H1 (cell line): ENCODE measurements at places on chromosomes 7 and 10.

DNA sequence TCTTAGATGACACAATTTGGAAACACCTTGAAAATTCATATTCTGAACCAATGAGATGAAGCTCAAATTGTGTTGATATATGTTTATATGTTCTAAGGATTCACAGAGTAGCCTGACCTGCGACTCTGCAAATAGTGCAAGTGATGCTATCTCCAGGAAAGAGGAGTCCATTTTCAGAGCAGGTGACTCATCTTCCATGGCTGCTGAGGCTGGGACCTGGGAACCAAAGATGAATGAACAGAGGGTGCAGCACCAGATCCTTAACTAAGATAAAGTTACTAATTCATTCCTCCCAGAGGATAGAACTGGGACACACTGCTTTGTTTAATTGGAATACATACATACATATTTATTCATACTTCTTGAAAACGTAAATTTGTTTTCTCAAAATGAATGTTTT lies 240.6 kb upstream of the SEMA3C start:
- DNase-seq = no peak

DNA sequence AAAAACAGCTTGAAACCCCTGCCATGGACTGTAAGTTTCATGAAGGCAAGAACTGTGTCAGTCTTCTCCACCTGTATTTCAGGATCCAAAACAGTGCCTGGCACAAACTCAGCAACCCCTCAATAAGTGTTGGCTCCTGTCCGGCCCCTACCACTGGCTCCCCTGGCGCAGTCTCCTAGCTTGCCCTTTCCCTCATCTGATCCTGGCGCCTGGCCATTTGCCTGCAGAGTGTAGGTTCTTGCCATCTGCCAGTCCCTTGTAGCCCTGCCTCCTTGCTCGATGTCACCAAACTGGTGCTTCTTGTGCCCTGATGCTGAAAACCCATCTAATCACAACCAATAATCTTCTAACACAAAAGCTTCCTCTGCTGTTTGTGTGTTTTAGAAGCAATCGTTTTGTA lies 60.4 kb downstream of the LGI1 start:
- DNase-seq = no peak

DNA sequence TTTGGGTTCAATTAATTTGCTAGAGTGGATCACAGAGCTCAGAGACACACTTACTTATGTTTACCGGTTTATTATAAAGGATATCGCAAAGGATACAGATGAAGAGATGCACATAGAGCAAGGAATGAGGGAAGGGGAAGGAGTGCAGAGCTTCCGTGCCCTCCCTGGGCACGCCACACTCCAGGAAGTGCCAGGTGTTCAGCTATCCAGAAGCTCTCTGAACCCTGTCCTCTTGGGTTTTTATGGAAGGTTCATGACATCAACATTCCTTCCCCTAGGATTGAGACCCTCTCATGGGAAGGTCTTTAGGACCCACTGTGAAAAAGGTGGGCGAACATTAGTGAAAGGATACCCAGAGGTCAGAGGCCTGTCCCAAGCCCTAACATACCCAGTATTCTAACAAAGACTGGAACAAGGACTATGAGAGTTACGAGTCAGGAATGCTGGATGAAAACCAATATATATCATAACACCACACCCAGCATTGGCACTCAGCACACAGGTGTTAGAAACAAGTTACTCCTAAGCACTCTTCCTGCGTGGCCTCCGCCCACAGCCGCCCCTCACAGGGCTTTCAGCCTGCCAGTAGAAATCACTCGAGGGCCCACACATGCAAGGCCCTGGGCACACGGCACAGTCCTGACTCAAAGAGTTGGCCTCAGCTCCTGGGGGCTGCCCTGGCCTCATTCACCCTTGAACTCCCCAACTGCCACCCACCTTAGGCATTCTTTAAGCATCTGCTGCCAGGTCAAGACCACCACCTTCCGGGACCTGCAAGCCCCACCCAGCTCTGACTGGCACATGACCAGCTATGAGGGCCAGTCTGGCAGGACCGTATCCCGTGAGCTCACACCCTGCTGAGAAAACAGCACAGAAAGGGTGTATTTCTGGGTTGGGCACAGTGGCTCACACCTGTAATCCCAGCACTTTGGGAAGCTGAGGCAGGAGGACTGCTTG lies 5.6 kb upstream of the AIFM2 start:
- DNase-seq = no peak

- no peak for DNase-seq
Measured at GRCh38 chr10:34811126-34811967, 3.7 kb downstream of the PARD3 start.

- DNase-seq = no peak
Measured at GRCh38 chr10:49309691-49310411, 10.9 kb downstream of the C10orf71 start.

DNA sequence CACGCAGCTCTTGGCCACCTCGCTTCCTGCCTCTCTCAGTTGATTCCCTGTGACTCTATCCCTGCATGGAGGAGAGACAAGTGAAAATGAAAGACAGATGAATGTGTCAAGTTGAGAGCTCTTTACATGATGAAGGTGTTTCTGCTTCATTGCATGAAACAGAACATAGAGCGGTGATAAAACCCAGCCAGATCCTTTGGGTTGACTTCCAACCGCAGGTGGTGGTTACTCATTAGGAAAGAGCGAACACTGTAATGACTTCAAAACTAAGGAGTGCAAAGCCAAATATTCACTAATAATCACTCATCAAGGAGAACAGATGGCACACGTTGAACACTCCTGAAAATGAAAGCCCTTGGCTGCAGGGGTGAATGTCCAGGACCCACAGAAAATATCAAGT lies 31.8 kb upstream of the WDR11 start:
- DNase-seq = no peak

- no peak for DNase-seq
Measured at GRCh38 chr7:65974876-65975275, 7.1 kb downstream of the GUSB start.

DNA sequence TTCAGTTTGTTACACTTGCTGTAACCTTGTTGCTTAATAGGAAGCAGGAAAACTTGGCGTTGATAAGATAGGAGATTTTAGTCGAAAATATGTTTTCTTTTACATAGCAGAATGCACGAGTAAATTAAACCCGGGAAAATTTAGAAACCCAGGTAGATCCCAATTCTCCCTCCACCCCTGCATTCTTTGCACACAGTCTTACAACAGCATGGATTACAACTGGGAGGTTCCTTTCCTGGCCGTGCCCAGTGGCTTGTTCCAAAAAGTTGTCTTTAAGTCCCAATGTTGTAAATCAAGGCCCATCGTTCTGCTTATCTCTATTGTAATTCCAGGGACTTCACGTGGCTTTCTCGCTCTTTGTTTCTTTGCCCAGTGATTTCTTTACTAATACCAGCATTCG lies 1.1 kb upstream of the DPY19L1 start:
- no peak for DNase-seq

DNA sequence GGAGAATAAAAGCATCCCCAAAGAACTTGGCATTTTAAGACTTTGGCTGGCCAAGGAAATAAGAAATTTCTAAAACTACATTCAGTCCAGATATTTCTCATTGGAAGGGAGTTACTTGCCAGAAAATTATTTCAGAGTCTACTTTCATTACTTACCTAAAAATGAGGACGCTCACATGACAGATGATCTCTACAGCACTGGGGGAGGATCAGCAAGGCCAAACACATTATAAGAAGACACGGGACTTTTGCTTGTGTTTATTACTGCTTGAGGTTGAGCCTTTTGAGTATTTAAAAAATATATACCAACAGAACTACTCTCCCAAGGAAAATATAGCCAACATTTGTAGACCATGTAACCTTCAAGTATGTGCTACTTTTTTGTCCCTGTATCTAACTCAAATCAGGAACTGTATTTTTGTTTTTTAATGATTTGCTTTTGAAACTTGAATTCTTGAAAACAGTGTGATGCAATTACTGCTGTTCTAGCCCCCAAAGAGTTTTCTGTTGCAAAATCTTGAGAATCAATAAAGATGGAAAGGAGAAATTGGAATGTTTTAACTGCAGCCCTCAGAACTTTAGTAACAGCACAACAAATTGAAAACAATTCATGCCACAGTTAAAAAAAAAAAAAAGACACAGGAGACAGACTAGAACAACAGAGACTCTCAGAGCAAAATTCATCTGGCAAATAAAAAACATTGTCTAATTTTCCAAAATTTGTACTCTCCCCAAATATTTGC lies 128.1 kb downstream of the ZNF438 start:
- no peak for DNase-seq

DNA sequence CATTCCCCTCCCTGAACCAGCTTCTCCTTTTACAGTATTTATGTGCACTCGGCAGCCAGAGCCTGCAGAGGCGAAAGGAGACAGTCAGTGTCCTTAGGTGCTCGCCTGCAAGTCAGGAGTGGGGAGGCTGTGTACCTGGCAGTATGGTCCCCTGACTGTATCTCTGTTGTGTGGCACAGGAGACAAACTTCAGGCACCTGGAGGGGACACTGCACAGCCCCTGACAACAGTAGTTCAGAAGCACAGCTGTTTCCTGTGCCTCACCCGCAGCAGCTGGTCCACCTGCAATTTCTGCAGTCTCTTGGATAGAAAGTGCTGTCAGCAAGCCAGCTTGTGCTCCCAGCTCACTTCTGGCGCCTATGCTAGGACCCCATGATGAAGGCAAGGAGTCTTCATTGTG lies 73.4 kb upstream of the LAMB4 start:
- no peak for DNase-seq

- no peak for DNase-seq
Measured at GRCh38 chr7:42946627-42946950, 14.4 kb downstream of the MRPL32 start.

- DNase-seq = no peak
Measured at GRCh38 chr7:79407351-79407750, 46.1 kb downstream of the MAGI2 start.

GRCh38 chr10:51770709-51771108 lies 71.3 kb upstream of the CSTF2T start:
- no peak for DNase-seq

DNA sequence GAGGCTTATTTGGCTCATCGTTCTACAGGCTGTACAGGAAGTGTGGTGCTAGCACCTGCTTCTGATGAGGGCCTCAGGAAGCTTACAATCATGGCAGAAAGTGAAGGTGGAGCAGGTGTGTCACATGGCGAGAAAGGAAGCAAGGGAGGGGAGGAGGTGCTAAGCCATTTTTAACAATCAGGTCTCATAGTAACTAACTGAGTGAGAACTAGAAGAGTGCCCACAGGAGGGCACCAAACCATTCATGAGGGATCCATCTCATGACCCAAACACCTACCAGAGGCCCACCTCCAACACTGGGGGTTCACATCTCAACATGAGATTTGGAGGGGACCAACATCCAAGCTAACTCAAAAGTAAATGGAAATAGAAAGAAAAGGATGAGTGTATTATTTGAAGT lies 78.1 kb downstream of the CXCL12 start:
- no peak for DNase-seq

- DNase-seq = no peak
Measured at GRCh38 chr10:15843695-15844094, 16.6 kb downstream of the MINDY3 start.

- no peak for DNase-seq
Measured at GRCh38 chr10:132862485-132863420, 76.8 kb upstream of the NKX6-2 start.

- DNase-seq = no peak
Measured at GRCh38 chr10:73398024-73398423, 15.8 kb downstream of the ANXA7 start.

DNA sequence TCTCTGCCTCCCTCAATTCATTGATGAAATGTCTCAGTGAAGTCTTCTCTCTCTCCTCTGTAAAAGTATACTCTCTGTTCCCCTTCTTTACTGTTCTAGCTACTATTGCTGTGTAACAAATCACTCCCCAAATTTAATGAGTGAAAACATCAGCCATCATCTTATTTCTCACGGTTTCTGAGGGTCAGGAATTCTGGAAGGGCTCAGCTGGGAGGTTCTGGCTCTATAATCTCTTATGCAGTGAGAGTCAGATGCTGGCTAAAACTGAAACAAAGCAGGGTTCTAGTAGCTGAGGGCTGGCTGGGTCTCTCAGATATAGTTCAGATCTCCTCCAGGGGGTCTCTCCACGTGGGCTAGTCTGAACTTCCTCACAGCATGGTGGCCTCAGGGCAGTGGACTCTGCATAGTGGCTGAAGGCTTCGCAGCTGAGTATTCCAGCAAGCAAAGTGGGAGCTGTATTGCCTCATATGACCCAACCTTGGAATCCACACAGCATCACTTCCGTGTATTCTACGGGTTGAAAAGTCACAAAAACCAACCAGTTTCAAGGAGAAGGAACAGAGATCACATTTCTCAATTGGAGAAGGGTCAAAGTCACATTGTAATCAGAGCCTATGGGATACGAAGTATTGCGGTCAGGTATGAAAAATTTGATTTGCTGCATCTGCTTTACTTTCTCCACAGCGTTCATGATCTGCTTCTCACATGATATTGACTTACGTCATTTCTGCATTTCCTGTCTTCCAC lies 74.8 kb upstream of the ATRNL1 start:
- no peak for DNase-seq

DNA sequence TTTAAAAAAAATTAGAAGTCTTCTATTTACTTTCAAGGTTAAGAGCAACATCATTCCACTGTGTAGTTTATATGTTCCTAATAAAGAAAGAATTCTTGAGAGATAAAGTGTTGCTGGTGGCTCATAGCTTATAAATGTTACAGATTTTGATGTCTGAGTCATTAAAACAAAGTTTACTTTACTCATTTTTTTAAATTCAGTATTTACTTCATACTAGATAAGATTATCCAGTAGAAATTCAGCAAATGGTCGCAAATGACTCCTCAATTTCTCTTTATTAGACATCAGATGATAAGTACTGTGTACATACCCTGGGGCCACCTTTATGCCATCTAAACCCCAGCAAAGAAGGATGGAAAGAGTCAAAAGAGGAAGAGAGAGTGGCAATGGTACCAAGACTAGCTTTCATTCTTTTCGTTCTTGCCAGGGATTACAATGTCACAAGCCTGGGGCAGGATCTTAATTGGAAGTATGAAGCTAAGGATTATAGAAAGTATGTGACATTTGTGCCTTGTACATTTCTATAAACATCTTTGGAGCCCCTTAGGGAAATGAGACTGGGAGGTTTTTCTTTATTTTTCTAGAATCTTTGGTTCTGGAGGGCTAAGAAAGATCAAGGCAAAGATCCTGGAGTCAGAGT lies 206.1 kb downstream of the CHRM2 start:
- no peak for DNase-seq

DNA sequence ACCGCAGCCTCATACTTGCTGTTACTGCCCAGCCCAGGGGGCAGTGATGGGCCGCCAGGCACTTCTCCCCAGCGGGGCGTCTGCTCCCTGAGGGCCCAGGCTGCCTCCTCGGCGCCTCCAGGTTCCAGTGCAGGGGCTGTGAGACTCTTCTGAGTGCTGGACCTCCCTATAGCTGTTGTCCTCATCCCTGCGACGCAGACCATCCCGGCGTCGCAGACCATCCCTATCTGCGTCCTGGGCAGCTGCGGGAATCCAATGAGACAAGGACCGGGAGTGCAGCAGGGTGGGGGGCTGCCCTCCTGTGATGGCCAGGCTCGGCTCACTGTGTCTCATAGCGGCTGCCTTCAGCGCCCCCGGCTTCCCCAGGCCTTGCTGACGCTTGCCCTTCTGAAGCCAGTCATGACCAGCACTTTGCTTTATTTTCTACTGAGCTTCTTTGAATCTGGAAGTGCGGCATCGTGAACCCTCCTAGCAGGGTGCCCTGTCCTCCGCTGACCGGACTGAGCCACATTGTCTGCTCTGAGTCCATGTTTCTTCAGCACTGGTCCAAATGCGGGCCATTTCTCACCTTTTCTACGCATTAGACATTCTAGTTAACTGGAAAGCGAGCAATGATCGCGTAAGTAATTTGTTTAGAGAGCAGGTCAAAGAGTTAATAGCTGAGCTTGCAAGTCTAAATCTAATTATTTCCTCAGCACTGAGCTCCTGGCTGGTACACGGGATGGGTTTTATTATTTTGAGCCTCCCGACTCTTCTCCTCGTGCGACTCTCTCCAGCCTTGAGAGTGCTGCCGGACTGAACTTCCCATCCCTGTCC lies 339.5 kb downstream of the WDR37 start:
- DNase-seq = no peak
